Cortex of kidney (tissue), 1 donor: ENCODE measurements at places on chromosomes 6 and 20.

GRCh38 chr6:11878735-11879134 is 100.1 kb upstream of the ADTRP start:
- DNase-seq, result no peak

GRCh38 chr20:24738981-24739633 is 210.0 kb upstream of the CST7 start:
- no peak for DNase-seq

GRCh38 chr6:134111062-134111677 is 58.7 kb upstream of the SLC2A12 start:
- DNase-seq, result no peak

DNA sequence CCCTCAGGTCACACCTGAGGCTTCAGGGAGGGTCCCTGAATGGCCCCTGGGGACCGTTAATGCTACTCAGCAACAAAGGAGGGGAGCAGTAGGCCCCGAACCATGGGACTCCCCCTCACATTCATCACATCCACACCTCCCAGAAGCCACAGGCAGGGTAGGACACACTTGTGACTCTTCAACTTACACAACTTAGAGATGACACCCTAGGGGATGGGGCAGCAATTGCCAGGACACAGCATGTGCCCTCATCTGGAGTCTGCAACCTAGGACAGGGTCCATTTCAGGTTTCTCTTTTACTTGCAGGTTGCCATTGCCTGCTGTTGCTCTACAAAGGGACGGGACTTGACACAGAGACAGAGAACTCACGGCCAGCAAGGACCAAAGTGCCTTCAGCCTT is 770 bp downstream of the ULBP3 start:
- DNase-seq, result no peak

DNA sequence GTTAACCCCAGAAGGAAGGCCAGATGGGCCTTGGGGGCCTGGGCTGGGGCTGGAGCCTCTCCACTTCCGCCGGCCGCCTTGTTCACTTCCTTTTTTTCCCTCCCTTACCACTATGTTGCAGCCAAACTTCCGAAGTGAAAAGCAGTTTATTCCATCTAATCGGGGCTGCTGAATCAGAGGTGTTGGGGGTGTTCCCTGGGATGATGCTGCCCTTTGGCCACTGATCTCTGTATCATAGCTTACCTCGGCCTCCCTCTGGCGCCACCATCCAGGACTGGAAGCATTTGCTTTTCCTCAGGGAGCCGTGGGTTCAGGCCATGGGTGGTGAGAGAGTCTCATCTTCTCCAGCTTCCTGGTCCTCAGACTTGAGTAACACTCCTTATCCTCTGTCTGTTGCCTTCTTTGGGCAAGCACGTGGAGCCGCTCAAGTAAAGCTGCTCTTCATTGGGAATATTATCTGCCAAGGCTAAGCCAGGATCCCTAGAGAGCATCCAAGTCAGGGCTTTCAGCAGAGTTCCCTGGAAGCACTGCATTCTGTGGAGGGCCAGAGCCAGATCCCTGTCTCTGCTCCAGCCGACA is 39.6 kb downstream of the SLX4IP start:
- DNase-seq, result no peak

GRCh38 chr6:45156075-45156474 is 172.1 kb upstream of the RUNX2 start:
- DNase-seq, result no peak

GRCh38 chr20:50450493-50450826 is 59.7 kb upstream of the PTPN1 start:
- no peak for DNase-seq

- DNase-seq, result no peak
Observed at GRCh38 chr20:62825333-62825985, 8.6 kb downstream of the COL9A3 start.

DNA sequence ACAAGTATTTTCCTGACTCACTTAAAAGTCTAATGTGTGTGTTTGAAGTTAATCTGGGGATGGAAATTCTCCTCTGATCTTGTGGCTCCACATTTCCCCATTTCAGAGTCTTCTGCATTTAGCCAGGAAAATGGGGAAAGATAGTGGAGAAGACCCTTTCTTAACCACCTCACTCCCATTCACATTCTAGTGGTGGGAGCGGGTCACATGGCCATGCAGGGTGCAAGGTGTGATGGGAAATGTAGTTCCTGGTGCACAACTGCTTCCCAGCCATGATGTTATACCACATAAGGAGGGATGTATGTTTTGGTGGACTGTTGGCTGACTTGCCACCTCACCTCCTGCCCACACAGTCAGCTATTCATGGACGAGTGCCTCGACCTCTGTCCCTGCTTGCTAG is 61.8 kb downstream of the BANF2 start:
- no peak for DNase-seq

DNA sequence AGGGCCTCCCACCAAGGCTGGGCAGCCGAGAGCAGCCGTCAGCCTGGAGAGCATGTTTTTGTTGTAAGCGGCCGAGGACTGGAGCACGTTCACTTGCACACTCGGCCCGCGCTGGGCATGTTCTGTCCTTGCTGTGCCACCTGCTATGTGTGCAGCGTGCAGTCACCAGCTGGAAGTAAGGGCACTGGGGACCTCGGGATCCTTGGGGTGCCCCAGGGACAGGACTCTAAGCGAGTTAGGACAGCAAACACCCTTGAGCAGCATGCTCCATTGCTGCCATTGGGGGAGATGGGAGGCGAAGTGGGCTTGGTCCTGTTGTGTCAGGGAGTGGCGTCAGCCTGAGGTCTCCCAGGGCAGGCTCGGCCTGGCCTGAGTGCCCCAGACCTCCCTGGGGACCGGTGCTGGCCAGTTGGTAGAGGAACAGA is 18.6 kb downstream of the DYNLT1 start:
- no peak for DNase-seq

- no peak for DNase-seq
Observed at GRCh38 chr6:46921059-46921458, 679 bp downstream of the ADGRF5 start.

DNA sequence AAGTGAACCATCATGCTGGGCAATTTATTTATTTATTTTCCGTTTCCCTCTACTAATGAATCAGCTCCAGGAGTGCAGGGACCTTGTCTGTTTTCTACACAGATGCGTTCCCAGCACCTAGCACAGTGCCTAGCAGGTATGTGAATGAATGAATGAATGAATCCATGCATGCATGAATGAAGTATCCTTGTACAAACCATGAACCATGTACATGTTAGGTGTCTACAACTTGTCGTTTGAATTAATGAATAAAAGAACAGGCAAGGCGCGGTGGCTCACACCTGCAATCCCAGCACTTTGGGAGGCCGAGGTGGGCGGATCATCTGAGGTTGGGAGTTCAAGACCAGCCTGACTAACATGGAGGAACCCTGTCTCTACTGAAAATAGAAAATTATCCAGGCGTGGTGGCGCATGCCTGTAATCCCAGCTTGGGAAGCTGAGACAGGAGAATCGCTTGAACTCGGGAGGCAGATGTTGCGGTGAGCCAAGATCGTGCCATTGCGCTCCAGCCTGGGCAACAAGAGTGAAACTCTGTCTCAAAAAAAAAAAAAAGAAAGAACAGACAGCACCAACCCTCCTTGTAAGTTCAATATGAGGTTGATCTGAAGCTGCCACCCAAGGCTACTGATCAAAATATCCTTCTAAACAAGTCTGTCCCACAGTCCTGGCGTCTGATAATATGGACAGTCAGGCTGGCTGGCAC is 27.3 kb upstream of the SLC9A8 start:
- DNase-seq, result no peak

- DNase-seq, result no peak
Observed at GRCh38 chr6:56169366-56169765, 78.0 kb downstream of the COL21A1 start.

DNA sequence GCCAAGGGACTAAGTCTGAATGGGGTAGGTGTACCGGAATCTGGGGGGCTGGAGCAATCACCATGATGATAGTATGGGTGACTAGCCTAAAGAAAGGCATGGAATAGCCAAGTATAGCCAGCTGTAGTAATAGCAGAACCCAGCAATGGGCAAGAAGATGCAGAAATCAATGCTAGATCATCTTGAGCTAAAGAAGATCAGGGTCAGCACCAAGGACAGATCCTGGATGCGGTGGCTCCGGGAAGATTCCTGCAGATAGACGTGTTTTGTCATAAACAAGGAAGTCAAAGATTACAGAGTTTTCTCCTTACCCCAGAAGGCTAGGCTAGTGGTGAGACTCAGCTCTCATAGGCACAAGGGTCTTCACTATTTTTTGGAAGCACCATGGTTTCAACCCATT is 561.6 kb upstream of the CHD6 start:
- DNase-seq, result no peak

- DNase-seq, result no peak
Observed at GRCh38 chr6:168221000-168221399, 98.6 kb downstream of the DACT2 start.

DNA sequence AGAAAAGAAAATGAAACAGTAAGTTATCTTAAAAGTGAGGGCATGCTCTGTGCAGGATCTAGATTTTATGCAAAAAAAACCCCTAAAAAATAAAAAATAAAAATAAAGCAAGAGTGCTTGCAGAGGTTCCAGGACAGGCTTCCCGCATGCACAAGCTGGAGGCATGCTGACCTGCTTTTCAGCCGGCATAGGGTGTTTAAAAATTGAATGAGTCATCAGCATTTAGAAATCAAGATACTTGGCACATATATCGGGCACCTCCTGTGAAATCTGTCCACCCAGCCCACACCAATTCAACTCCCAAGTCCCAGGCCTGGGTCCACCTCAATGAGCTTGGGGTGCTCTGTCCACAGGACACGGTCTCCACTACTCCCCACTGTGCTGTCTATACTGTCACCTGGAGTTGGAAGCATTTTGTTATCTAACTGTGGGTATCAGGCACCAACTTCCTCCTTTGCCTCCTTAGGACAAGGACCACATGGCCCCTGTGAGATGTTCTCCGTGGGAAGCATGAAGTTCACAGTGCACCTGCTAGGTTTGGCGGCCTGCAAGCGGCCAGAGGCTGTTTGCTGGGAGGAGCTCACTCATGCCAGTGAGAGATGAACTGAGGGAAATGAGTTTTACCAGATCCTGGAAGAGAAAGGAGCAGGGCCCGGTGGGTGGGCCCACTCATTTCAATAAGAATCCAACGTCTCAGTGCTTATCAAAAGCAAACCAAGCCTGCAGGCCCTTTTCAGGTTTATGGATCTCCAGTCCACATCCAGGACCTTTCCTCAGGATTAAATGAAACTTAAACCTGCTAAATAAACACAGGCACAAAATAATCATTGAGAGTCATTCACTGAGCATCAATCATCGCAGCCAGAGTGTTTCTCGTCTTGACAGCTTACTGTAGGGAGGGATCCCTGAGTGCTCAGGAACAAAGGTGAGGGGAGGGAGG is 121.1 kb downstream of the FOXA2 start:
- DNase-seq, result no peak

DNA sequence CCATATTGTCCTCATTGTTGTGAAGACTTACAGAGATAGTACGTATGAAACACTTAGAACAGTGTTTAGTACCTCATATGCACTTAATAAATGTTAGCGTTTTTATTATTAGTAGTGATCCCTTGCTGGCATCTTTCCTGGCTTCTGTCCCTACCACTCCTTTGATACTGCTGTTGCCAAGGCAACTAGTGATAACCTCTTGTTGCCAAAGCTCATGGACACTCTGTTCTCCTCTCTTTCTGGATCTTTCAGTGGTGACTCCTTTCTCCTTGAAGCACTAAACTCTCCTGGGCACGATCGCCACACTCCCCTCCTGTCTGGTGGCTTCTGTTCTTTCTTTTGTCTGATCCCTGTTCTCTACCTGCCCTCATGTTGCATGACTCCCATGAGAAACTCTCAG is 83.5 kb downstream of the FOXO3 start:
- DNase-seq, result no peak

DNA sequence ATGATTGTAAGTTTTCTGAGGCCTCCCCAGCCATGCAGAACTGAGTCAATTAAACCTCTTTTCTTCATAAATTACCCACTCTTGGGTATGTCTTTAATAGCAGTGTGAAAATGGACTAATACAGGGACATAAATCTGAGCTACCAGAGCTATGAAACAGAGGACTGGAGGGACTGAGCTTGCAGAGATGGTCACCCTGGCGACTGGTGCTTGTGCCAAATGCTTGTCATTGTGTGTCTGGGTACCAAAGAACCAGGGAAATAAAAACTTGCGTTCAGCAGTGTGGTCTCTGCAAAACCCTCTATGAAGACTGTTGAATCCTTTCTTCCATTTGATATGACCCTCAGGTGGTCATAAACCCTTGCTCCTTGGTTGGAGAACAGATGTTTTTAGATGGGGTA is 105.1 kb upstream of the PRL start:
- DNase-seq, result no peak

DNA sequence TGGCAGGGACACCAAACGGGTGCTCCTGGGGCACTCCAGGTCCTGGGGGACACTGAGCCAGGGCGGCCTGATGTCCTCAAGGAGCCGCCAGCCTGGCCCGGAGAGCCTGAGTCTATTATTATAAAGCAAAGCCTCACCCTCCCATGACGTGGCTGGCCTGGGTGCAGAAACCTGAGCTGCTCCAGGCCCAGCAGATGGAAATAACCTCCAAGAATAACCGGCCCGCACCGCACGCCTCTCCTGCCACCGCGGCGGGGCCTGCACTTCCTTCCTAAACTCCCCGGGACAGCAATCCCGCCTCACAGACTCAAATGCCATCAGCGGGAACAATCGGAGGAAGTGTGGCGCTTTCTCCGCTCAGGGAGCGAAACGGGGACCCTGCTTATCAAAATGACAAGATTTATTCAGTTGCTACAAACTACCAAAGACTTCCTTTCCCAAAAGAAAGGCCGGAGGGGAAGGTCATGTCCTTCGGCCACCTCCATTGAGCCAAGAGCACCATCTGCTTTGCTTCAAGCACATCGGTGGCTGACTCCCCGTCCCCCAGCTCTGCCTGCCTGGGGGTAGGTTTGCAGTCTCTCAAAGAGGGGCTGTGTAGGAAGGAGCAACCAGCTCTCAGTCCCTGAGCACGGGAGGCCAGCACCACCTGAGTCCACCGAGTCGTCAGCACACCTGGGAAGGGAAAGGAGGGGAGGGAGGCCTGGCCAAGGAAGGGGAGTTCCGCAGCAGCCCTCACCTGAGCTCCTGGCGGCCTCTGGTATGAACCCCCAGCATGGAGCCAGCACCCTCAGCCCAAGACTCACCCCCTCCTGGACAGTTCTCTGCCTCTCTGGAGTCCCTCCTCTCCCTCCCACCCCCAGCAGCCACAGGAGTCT is 78.6 kb upstream of the QKI start:
- no peak for DNase-seq

- DNase-seq, result no peak
Observed at GRCh38 chr20:45611054-45611453, 18.5 kb upstream of the WFDC10A start.

GRCh38 chr6:11362564-11362963 is 130.1 kb upstream of the NEDD9 start:
- no peak for DNase-seq

GRCh38 chr6:127053032-127053874 is 65.2 kb upstream of the RSPO3 start:
- DNase-seq, result no peak
